ENCODE measurements at places on chromosomes 3 and 15.

DNA sequence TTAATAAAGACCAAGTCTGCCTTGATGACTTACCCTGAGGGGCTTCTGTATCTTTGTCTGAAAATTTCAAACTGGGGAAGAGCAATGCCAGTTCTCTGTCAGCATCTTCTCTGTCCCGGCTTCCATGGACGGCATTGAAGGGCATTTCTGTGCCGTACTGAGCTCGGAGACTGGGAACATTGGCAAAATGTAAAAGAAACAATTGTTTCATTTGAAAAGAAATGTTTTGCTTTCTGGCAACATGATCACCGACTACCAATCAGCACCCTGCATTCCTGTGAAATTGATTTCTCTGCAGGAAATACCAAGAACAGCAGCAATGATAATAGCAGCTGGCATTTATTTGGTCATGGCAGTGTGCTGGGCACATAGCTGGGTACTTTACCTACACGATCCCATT, 26.2 kb downstream of the NME9 start:
- DNase-seq = no peak

DNA sequence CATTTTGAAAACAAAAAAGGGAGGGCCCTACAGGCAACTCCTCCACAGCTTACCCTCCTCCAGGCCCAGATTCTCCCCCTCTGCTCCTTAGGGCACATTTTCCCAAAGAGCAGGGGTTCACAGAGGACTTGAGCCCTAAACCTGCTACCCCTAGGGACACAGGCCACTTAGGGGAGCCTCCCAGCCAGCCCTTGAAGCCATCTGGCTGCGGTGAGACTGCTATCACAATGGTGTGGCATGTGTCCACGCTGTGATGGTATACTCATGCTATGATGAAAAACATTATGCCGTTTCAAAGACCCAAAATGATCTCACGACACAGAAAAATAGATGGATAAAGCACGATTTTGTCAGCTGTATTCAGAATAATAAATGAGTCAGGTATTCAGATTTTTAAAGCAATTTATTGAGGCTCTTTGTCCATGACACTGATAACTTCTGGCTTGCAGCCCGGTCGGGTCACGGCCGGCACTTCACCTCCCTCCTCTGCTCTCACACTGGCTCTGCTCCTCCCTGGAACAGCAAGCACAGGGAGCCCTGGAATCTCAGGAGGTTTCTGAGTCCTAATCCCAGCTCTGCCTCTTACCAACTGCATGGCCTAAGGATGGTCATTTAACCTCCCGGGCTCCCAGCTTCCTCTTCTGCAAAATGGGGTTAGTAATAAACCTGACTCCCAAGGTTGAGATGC, 115.3 kb downstream of the MEGF11 start:
- DNase-seq = no peak

GRCh38 chr3:120432150-120432860, 18.5 kb downstream of the FSTL1 start:
- DNase-seq = no peak

DNA sequence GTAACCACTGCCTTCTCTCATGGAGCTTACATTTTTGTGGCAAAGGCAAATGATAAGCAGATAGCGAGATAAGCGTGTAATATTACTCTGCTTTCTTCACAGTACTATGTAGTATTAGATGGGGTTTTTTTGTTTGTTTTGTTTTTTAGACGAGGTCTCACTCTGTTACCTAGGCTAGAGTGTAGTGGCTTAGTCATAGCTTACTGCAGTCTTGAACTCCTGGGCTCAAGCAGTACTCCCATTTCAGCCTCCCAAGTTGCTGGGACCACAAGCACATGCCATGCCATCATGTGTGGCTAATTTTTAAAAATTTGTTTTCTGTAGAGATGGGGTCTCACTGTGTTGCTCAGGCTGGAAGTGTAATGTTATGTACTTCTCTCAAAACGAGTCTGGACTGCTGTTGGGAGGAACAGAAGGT, 22.9 kb downstream of the MBNL1 start:
- no peak for DNase-seq

DNA sequence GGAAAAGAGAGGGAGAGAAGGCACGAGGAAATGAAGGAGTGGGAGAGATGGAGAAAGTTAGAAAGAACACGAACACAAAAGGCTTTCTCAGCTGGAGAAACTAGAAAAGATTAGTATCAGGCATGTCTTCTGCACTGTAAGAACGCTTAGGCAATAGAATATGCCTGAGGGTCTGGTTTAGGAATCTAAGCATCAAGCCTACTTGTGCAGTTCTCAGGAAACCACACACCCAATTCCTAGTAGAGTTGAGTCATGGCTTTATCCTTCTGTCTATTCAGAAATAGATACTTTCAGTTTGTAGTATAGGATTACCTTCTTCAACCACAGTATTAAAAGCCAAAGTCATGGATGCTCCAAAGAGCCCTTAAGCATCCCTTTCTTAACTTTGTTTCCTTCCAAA, 969.4 kb downstream of the NTRK3 start:
- DNase-seq = no peak

DNA sequence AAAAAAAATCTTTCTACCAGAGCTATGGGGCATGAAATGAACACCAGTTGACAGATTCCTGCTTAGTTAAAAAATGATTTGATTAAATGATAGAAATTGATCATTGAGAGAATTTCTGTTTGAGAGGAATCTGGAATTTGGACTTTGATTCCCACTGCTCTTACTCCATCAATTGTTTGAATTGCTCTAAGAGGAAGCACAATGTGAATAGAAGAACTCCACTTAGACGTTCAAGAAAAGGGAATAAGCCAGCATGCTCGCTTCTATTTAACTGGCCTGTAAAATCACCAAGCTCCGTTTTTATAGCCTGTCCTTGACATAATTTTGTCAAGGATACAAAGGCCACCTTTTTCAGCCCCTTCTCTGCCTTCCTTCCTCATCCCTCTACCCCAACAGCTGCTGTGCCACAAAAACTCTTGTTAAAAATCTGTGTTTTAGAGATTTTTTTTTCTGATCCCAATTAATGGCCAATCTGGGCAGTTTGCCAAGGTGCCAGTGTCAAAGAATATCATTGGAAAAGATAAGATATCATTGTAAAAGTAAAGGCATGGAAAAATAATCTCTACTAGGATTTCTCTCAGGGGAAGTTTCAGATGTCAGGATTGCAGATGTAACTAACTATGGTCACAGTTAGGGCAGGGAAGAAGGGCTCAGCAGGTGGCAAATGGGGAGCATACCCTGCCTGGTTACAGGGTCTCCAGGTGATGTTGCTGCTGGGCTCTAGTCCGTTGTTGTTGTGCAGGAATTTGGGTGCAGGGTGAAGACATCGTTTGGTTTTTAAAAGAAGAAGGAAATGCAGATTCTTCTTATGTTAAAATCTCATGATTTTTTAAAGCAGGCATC, 301.8 kb upstream of the PDZRN3 start:
- DNase-seq = no peak

GRCh38 chr3:8303466-8303865, 198.2 kb upstream of the LMCD1 start:
- DNase-seq = no peak

GRCh38 chr3:133447750-133448477, 48.1 kb downstream of the BFSP2 start:
- DNase-seq = no peak

- DNase-seq = no peak
These were observed 53.2 kb downstream of the CHL1 start for GRCh38 chr3:249587-250262.

DNA sequence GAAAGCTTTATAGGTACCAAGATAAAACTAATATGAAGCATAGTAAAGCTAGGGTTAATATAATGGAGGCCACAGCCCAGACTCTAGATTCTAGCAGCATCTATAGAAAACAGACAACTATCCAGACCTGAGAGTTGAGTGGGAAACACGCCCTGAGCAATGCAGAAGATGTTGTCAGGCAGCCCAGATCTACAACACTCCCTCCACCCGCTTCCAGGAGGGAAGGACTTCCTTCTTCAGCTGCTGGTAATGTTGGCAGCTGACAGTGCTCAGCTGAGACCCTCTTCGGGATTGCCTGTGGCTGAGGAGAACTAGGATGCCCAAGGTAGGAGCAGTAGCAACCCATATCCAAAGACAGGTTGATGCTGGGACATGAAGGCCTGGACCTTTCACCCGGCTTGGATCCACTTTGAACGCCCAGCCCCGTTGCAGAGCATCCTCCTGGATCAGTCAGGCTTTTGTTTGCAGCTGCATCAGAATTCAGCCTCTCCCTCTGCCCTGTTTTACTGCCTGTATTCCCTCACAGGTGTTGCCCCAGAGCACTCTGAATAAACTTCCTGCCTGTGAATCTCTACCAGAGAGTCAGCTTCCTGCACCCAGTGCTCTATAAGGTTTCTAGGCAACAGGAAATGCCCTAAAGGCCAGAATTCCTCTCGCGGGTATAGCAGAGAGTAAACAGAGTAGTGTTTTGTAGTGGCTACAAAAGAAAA, 174.7 kb upstream of the IL12A start:
- no peak for DNase-seq

DNA sequence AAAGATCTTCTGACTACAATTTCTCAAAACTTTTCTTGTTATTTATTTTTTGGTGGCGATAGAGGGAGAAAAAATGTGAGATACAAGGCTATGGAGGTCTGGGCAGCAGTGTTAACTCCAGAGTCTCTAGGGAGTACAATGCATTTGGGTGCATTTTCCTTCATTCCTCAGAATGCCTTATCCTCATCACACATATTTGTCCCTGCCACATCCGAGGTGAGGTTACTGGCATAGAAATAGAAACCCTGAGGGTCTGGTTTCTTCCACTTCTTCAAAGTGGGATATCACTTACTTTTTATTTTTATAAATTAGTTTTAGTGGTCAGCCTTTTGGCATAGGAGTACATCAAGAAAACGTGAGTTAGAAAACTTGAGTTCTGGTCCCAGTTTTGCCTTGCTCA, 150.4 kb downstream of the TIGIT start:
- DNase-seq = no peak

DNA sequence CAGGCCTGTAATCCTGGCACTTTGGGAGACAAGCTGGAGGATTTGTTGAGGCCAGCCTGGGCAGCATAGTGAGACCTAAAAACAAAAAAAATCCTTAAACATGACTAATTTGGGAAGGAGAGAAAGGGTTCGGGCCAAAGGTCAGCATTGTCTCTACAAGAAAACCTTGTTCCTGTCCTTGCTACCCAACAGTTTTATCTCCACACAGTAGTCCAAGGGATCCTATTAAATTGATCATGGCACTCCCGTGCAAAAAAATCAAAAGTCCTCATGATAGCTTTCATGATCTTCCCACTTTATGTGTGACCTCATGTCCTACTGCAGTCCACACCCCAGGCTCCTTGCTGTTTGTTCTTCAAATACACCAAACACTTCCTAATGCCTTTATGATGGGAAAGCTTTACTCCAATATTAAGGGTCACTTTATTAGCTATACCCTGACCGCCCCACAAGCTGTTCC, 4.2 kb downstream of the RPL15 start:
- DNase-seq = no peak

- no peak for DNase-seq
These were observed 264.6 kb upstream of the TGFBR2 start for GRCh38 chr3:30341851-30342250.

GRCh38 chr3:190768891-190769290, 93.6 kb downstream of the GMNC start:
- DNase-seq = no peak

- DNase-seq = no peak
These were observed 61.0 kb downstream of the PLXNA1 start for GRCh38 chr3:127043731-127044510.

GRCh38 chr3:138367326-138367850, 19.0 kb downstream of the MRAS start:
- DNase-seq = no peak

DNA sequence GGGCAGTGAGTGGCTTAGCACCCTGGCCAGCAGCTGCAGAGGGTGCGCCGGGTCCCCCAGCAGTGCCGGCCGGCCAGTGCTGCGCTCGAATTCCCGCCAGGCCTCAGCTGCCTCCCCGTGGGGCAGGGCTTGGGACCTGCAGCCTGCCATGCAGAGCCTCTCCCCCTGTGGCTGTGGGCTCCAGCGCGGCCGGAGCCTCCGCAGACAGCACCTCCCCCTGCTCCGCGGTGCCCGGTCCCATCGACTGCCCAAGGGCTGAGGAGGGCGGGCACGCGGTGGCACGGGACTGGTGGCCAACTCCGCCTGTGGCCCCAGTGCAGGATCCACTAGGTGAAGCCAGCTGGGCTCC, 386.3 kb downstream of the CNTN4 start:
- DNase-seq = no peak

- no peak for DNase-seq
These were observed 6.5 kb downstream of the RPS17 start for GRCh38 chr15:82533801-82534200.

- no peak for DNase-seq
These were observed 382.6 kb downstream of the SOX2 start for GRCh38 chr3:182094321-182094720.

DNA sequence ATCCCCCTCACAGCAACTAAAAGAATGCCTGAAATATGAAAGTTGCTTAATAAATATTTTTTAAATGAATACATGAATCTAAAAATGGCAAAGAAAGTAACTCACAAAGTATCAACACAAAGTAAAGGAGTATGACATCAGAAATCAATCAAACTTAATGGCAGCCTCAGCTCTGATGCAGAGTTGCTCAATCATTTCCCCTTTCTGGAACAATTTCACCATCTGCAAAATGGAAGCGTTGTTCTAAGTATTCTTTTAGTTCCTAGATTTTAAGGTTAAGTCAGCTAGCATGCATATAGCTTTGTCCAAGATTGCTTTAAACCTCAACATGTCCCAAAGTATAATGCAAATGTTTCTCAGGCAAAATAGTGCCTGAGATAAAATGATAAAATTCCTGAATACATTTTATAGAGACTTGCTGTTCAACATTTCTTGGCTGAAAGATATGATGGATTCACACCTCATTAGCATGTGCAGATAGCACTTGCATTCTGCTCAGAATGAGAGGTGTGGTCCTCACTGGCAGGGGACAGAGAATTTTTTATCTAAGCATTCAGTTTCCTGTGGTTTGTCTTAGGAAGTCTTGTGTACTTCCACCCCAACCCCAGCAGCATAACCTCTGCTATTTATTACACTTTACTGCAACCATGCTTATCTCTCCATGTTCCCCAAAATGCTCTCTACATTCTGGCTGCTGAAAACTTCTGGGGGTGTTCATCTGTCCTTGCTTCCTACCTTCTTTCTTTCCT, 429.3 kb downstream of the GRM7 start:
- DNase-seq = no peak

GRCh38 chr3:86774082-86774691, 216.8 kb downstream of the VGLL3 start:
- DNase-seq = no peak

DNA sequence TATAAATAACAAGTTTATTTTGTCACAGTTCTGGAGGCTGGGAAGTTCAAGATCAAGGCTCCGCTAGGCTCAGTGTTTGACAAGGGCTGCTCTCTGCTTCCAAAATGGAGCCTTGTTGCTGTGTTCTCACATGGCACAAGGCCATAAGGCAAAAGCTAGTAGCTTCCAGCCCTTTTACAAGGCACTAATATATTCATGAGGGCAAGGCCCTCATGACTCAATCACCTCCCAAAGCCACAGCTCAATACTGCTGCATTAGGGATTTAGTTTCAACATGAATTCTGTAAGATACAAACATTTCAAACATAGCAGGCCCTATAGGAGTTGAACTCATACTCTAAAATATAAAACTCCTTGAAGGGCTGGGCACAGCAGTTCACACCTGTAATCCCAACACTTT, 30.2 kb downstream of the ZBTB11 start:
- DNase-seq = no peak

All from stimulated activated CD4-positive, alpha-beta T cell treated with anti-CD3 and anti-CD28 coated beads, Interleukin-4, amount 100 ng/mL, for 24 hours (primary cell).